ENCODE measurements at places on chromosomes 11 and 22.

DNA sequence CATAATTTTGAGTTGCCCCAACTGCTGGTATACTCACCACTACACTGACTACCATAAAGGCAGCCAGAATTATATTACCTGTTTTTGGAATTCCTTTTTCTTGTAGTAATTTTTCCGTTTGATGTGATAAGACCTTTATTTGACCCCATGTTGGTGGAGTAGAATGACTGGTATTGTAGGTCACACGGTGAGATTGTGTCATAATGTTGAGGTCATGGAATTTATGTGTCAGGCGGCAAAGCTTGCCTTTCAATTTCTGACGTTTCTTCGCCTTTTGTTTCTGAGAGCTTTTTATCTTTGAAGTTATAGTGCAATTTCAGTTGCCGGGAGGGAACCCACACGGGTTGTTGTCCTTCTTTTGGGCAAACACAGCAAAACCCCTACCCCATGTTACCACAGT, 13.0 kb downstream of the OR52K1 start:
- DNase-seq = no peak

DNA sequence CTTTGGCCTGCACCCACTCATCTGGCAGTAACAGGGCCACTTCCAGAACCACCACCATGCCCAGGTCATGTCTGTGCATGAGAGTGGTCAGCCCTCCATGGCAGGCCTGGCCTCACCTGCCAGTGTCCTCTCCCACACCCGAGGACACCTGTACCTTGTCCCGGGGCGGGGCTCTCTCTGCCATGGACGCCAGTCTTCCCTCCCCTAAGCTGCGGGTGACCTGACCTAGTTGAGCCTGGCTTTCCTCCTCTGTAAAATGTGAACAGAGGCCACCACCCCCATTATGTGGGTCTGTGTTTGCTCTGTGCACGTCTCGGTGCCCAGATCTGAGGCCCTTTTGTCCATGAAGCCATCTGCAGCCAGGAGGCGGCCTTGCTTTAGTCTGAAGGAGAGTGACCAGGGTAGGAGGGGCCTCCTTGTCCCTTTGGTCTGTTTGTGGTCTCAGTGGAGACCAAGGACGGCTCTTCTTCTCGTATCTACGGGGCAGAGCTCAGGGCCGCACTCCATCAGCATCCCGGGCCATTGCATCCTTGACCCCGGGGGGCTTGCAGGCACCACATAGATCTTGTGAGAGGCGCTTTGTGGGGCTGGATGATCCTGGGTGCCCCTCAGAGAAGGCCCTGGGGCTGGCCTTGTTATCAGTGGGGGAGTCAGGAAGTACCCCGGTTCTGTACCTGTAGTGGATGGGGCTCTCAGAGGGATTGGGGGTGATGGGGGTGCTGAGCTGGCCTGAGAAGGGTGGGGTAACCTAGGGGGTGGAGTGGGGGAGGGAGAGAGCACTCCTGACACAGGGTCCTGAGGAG, 121.6 kb downstream of the KCNQ1 start:
- DNase-seq = no peak

GRCh38 chr11:134670961-134671370, 258.9 kb upstream of the B3GAT1 start:
- no peak for DNase-seq

DNA sequence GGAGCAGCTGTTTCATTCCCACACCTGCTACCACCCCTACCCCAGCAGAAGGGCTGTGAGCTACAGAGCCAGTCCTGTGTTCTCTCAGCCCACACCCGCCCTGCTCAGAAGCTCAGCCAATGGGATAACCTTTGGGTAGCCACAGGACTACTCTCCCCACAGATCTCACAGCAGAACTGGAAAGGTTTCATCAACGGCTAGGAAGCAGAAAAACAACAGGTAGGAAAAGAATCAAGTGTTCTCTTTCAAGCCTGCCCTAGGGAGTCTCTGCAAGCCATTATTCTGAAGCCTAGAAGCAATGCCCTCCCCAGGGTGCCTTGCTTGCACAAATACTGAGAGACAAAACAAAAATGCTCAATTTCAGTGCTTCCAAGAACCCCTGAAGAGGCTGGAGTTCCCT, 77.2 kb downstream of the TMPRSS5 start:
- DNase-seq = peak; percentile 98

DNA sequence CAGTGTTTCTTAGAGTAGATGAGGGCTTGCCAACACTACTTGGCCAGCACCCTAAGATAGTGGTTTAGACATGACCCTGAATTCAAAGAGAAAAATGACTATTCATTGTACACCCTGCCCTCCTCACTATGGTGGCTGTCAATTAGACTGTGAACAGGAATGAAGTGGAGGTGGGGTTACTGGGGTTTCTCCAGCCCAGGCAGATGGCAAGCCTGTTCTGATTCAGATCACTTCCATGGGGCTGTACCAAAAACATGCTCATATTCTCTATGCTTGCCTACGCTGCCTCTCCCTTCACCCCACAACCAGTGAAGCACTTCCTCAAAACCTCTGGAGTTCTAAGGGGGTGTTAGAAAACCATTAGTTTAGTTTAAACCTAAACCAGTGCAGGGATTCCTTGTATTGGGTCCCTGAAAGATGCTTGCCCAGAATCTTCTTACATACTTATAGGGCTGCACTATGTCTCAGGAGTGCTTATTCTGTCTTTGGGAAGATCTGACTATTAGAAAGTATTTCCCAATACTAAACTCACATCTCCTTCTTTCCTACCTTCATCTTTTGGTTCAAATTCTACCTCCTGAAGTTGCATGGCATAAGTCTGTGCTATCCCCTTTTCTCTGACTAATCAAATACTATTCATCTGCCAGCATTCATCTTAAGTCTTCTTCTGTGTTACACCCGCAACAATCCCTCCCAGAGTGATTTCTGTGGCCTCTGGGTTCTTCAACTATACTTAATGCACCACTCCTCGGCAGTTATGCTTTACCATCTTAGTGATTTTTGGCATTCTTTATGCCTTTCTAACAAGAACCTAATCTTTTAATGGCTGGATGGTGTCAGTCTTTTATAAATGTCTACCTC, 71.8 kb downstream of the ATG16L2 start:
- DNase-seq = no peak

- no peak for DNase-seq
Observed at GRCh38 chr11:131033151-131033651, 116.9 kb upstream of the SNX19 start.

GRCh38 chr22:25404928-25405816, 159.3 kb upstream of the GRK3 start:
- no peak for DNase-seq

GRCh38 chr22:36964106-36964505, 50.7 kb downstream of the CSF2RB start:
- no peak for DNase-seq

DNA sequence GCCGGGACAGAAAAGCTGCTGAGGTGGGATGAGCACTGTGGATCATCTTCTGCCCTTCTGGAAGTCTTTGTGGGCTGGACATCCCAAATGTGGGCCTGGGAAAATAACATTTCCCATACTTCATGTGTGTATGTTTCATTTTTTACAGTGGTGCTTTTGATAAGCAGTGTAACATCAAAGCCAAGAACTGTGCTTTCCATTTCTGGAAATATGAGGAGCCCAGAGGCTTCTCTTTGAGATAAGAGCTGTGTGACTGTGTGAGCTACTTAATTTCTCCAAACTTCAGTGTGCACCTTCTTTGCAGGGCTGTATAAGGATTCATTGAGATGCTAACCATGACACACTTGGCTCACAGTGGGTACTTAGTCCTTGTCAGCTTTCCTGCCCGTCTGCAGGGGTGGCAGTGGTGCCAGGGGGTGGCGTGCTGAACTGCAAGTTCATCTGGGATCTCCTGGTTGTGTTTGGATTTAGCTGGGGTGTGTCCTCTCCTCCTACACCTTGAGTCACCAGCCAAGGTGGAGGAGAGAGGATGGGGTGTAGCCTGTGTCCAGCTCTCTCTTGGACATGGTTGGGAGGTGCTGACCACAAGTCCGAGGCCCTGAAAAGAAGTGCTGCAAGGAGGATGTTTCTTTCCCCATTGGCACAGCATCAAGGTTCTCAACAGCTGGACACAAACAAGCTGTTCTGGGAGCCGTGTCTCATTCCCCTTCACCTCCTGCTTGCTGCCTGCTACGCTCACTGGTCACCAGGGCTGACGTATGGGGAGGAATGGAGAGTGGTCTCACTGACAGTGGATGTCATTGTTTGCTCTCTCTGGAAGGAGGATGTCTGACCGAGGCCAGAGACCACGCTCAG, 139.4 kb downstream of the TEAD1 start:
- DNase-seq = no peak

DNA sequence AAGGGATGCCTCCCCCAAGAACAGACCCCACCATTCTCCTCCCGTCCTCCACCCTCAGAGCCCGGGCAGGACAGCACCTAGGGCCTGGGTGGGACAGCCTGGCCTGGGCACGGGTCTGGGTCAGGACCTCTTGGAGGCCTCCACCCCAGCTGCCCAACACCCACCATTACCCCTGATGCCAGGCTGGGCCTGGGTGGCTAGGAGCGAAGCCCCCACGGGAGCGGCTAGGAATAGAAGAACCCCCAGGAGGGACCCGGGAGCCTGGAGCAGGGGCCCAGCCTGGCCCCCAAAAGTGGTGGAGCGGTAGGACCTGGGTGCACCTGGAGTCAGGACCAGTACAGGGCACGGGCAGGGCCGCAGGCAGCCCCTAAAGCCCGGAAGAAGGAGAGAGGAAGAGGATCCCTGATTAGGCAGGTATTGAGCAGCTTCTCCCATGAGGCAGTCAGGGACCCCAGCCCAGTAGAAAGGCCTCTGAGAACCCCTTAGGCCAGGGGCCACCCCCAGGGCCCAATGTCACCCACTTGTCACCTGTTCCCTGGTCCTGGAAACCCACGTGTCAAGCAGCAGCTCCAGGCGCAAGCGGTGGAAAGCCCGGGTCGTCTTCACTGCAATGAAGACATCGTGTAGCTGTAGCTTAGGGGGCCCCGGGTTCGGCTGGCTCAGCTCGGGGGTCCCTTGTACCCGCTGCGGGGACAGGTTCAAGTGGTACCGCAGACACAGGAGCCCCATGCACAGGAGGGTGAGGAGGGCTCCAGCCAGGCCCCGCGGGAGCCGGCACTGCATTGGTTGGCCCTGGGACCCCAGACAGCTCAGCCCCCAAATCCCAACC, 575 bp downstream of the MFNG start:
- DNase-seq = no peak

- no peak for DNase-seq
Observed at GRCh38 chr11:32034149-32034548, 56.7 kb upstream of the RCN1 start.

DNA sequence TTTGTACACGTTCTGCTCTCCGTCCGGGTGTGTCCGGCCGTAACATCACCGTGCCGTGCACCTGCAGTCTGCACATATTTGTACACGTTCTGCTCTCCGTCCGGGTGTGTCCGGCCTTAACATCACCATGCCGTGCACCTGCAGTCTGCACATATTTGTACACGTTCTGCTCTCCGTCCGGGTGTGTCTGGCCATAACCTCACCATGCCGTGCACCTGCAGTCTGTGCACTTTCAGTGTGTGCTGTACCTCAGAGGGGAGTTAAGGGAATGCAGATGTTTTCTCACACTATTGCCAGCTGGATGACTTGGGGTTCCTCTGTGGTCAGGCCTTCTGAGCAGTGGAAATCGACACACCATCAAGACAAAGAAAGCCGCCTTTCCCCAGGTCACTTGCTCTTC, 4.2 kb downstream of the TTLL8 start:
- no peak for DNase-seq

DNA sequence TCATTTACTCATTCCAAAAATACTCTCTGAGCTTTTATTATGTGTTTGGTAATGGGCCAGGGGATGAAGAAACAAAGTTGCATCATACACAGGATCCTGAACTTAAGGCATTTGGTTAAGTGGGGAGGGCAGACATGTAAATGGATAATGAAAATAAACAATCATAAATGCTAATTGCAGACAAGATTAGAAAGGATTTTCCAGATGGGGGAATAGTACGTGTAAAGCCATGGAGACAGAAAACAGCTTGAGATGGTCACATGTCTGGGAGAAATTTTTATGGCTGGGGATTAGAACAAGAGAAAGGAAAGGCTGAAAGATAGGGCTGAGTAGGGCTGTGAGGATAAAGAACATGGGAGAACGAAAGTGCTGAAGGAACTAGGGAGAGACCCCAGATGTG, 534.3 kb upstream of the LARGE1 start:
- DNase-seq = no peak

DNA sequence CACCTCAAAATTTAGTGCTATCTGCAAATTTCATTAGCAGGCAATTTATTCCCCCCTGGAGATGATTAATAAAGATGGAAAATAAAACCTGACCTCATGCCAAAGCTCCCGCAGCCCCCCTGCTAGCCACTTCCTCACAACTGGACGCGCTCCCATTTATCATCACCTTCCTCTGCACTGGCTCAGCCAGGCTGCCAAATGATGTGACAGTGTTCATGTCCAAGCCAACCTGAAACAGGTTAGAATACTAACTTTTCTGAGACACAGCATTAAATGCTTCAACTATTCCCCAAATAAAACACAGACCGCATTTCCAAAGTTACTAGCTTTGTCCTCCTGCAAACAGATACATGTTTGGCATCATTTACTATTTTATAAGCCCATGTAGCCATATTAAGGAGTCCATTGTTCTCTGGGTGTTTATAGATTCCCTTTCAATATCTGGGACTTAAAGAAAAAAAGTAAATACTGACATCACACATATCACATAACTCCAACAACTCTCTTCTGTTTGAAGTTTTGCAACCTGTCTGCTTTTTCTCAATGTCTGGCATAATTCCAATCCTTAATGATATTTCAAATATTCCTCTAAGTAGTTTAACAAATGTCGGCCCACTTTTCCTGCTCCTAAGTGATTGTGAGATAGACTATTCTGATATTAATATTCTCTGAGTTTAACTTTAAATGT, 829.7 kb upstream of the FAT3 start:
- no peak for DNase-seq

- DNase-seq = no peak
Observed at GRCh38 chr11:66860449-66860831, 3.6 kb downstream of the LRFN4 start.

DNA sequence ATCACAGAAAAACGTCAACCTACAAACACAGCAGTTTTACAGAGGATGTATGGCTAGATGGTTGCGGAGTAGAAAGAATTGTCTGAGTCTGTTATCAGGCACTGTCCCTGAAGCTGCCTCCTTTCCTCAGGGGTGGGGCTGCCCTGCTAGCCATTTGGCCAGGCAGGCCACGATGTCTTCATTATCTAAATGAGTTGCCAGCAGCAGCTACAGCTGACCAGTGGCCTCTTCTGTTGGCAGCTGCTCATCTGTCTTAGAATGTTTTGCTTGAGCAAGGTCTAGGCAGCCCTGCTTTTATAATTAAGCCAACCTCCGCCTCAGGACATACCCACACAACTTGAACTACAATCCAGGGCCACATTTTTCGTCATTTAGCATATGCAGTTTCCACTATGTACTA, 17.5 kb downstream of the SLC6A5 start:
- DNase-seq = no peak

GRCh38 chr11:35932681-35933319, 11.1 kb upstream of the LDLRAD3 start:
- DNase-seq = no peak
